NB4 (cell line): ENCODE measurements at places on chromosomes 1 and 21.

- DNase-seq: no peak
These were observed 18.5 kb downstream of the TP73 start for GRCh38 chr1:3670823-3671265.

GRCh38 chr1:220891224-220892085 is 12.2 kb downstream of the HLX start:
- DNase-seq: no peak

DNA sequence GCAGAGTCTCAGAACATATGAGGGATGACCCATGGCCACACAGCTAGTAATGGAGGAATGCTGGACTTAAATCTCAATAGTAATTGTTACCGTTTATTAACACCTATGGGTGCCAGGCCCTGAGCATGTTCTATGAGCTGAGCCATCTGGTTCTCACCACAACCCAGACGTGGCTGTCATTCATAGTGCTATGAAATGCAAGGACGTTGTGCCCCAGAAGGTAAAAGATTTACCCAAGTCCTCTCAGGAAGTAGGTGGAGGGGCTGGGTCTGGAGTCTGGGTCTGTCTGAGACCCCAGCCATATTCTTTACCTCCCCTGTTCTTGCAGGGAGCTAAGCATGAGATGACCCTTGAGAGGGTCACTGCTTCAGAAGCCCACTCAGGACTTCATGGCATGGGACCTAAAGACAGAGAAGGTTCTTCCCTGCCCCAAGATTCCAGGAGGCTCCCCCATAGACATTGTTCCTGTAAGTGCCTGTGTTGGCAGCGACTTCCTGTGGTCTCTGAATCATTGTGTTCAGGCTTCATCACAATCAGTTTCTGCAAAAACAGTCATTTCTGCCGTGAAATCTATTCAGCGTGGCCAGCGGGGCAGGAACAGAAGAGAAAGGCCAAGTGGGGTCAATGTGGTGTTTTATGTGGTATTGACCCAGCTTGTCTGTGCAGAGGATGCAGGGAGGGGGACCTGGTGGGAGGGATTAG is 475.4 kb downstream of the PTPRU start:
- peak; percentile 14 for DNase-seq

- no peak for DNase-seq
These were observed 14.5 kb downstream of the KRTAP10-1 start for GRCh38 chr21:44525391-44526095.

DNA sequence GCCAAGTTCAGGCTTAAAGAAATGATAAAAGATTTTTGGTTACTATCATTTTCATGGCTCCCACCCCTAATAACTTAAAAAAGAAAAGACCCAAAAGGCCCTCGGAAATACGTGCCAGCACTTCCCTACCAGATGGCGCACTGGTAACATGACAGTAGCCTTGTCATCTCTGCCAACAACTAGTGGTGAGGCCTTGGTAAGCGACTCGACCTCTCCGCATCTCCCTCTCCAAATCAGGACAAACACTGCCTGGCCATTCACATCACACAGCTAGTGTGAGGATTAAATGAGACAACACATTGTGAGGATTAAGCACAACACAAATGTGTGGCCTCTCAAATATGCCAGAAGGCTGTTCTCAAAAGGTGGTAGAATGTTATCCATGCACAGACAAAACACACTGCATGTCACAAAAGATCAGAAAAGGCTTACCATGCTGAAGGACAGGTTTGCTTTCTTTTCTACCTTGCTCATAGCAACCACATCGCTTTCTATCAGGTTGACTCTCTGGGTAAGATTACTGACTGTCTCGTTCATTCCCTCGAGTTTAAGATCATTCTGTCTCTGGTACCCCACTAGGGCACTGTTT is 16.4 kb downstream of the TEX38 start:
- DNase-seq: no peak

GRCh38 chr21:14239281-14239680 is 23.3 kb downstream of the RBM11 start:
- peak; percentile 3 for DNase-seq

GRCh38 chr21:27122686-27123085 is 155.8 kb upstream of the ADAMTS5 start:
- DNase-seq: no peak

DNA sequence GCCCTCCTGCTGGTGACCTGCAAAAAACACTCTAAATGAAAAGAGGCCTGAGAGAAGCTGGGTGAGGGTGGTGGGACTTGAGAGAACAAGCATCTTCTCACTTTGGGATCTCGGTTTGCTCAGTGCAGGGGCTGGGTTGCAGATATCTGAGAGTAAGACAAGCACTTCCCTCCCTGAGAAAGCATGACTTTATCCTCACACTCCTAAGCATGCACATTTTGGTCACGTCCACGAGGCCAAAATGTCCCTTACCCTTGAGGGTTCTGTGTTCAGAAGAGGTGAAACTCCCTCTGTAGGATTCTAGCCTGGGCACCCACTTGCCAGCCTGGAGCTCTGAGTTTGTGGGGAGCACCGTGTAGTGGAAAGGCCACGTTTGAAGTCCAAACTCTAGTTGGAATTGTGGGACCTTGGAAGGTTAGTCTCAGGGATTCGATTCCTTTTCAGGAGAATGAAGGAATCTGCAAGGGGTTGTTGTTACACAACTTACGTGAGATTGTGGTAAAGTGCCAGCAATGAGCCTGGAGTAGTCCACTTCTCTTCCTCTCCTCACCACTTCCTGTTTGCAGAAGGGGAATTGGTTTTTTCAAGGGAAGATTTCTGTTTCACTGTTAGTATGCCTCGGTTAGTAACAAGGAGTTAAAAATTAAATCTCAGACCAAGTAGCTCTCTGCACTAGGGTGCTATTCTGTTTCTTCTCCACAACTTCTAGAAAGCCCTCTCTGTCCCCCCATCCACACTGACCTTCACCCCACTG is 3.0 kb downstream of the FCAMR start:
- DNase-seq: peak; percentile 77

DNA sequence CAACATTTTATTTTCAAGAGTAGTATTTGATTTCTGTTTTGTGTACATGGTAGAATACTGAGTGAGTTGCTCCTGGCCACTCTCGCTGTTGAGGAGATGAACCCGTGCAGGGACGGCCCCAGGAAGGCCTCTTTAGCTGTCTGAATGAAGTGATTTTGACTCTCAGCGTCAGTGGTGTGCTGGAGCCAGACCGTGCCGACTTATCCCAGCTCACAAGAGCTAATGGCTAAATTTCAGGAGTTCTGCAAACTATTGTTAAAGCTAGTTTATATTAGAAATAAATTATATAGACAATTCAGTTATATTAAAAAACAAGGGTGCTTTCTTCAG is 111.2 kb upstream of the KIF26B start:
- no peak for DNase-seq

DNA sequence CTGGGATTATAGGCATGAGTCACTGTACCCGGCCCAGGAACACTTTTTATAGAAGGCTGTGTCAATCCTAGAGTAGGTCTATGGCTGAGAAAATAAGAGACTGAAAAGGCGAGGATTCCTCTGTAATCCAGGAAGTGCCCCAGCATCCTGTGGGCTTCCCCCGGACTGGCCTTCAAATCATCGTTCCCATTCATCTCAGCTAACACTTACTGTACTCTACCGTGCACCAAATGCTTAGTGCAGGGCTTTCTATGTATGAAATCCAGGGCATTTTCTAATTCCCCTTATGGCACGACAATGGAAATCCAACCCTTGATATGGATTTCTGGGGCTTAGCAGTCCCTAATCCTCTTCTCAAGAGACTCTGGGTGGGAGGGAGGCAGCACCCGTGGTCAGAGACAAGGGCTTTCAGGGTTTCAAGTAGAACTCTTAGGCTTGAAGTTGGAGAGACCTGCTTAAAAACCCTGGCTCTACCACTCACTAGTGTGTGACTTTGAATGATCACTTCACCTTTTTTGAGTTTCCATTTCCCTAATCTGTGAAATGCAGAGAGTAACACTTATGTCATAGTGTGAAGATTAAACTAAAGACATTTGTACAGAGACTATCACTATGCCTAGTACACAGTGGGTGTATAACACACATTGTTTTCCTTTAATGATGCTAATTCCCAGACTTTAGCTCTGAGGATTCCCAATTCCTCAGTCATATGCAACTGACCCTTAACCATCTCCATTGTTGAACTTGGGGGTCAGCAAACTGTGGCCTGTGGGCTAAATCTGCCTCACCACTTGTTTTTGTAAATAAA is 20.3 kb downstream of the MECR start:
- no peak for DNase-seq

- peak; percentile 92 for DNase-seq
These were observed 23.8 kb downstream of the IER5 start for GRCh38 chr1:181112071-181112929.
